ENCODE measurements at places on chromosomes 11 and 22.

GRCh38 chr11:45927684-45928413 lies 5.4 kb downstream of the LARGE2 start:
- no peak for DNase-seq

DNA sequence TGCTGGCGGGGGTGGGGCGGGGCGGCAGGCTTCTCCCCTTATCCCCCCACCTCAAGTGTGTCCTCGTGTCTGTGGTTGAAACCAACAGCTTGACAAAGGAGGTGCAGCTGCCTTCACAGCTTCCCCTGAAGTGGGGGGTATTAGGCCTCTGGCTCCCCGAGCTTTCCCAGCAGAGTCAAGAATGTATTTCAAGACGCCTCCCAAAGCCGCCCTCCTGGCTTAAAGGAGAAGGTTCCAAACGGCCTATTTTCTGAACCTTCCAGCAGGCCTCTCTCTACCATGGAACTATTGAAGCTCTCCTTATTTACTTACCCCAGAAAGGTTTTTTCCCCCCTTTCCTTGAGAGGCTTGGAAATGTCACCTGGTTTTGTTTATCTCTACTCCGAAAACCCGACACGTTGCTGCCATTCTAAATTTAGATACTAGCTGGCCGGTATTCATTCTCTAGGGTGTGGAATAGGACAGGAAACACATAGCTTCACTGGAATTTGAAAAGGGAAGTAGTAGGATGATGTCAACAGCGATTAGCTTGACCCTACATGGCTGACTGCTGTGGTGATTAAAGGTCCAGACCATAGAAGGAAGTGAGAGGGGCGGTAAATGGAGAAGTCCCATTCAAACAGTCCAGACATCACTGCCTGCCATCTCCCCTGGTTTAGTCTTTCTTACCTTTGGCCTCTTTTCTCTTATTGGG lies 671 bp upstream of the PICALM start:
- DNase-seq = no peak

DNA sequence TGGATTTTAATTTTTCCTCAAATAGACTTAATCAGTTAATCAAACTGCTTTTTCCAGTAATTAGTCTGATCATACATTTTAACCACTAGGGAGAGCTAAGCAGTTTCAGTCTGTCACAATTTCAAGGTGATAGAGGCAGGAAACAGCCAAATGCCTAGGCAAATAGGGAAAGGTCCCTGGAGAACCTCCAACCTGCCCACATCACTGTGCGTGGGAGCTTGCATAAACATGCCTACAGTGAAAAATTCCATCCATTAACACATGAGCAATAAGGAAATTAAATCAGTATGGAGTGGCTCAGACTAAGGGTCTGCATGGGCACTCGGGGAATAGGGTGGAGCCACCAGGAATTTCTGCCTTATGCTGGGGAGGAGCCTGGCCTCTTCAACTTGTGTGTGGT lies 74.6 kb downstream of the AASDHPPT start:
- no peak for DNase-seq

DNA sequence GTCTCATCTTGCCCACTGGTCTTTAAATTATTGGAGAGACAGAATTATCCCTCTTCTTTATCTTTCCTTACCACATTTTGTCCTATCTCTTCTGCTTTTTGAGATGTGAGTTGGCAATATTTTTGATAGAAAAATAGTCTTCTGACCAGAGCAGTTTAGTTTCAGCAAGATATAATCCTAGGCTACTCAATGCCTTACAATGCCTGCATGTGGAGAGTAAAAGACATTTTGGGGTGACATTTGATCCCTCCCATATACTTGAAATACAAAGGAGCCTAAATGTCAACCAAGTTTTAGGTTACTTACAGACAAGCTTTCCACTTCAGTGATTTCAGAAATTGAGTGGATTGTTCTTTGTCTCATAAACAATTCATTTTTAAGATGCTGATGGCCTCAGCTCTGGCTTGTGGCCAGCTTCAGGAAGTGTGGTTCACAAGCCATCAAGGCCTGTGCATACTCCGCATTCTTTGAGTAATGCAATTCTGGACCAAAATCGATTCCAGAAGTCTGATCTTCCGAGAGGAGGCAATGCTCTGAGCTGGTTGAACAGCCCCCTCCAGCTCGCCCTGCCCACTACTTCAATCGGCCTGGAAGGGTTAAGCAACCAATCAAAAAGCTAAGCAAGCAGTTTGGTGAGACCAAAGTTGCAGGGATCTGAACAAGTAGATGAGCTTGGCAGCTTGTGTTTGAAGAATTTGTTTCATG lies 274.4 kb downstream of the BLID start:
- no peak for DNase-seq

DNA sequence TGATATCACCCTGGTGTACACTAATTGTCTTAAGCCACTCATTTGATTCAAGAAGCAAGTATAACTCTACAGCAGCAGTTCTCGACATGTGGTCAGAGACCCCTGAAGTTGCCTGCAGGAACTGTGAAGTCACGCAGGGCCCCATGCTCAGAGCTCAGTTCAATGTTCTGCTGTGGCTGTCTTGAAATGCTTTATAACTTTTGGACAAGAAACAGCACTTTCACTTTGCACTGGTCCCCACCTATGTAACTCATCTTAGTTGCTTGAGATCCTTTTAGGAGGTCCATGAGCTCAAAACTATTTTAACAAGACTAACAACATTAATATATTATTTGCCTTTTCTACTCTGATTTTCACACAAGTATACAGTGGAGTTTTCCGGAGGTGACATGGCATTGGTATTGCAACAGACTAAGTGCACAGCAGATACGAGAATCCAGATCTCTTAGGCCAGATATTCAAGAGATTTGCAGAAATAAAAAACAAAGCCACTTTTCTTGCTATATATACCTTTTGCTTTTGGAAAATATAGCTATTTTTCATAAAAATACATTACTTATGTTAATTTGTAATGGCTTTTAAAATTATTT lies 64.8 kb downstream of the PRR5L start:
- DNase-seq = no peak

GRCh38 chr22:43308060-43308830 lies 34.9 kb downstream of the SCUBE1 start:
- DNase-seq = no peak

- DNase-seq = no peak
Measured at GRCh38 chr11:67029146-67029545, 6.2 kb downstream of the SYT12 start.

DNA sequence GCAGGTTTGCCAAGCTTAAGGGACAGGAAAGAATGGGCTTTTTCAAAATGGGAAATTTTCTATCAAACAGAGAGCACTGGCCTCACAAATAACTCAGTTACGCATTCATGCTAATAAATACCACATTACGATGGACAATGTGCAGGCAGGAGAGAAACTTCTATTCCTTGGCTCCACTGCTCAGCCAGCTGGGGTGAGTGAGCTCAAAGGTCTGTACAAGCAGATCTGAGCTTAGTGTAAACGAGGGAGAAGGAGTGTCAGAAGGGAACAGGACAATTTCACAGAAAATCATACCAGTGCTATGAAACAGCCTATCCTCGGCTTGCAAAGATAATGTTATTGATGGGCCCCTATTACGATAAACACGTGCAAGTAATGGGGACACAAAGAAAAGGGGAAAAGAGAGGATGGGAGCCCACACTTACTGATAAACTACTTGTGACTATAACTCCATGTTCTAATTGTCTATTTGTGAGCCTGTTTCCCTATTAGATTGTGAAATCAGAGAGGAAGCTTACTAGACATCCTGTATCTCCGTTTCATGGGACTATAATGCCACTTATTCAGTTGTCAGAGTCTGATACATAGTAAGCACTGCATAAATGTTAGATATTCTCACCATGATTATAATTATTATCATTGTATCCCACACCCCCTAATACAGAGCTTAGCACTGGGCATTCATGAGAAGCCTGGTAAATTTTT lies 46.3 kb downstream of the AMOTL1 start:
- DNase-seq = no peak

DNA sequence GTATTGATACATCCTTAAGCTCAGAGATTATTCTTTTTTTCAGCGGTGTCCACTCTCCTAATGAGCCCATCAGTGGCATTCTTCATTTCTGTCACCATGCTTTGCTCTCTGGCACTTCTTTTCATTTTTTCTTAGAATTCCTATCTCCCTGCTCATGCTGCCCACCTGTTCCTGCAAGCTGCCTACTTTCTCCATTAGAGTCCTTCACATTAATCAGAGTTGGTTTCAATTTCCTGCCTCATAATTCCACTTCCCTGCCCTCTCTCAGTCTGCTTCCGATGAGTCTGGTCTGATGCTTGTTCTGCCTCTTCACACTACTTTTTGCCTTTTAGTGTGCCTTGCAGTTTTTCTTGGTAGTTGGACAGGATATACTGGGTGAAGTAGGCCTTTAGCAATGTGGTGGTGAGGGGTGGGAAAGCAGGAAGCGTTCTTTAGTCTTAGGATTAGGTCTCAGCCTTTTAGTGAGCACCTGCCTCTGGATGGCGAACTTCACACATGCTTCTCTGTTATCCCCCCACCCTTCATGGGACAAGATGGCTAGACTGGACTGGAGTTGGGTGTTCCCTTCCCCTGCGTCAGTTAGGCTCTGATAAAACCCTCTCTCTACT lies 53.6 kb downstream of the CECR2 start:
- DNase-seq = no peak

- no peak for DNase-seq
Measured at GRCh38 chr22:33261699-33262098, 203.5 kb upstream of the SYN3 start.

- DNase-seq = no peak
Measured at GRCh38 chr11:119970555-119971304, 167.2 kb downstream of the TRIM29 start.

GRCh38 chr22:47783433-47784366 lies 1021.2 kb downstream of the TBC1D22A start:
- DNase-seq = no peak

- no peak for DNase-seq
Measured at GRCh38 chr22:38465673-38466490, 2.0 kb upstream of the KDELR3 start.

Measured in stimulated activated naive CD4-positive, alpha-beta T cell treated with Interleukin-2 at 50 U/mL for 16 hours (primary cell).